ENCODE measurements at places on chromosomes 11 and 22.
A peak's percentile ranks its signal among the peaks of the same experiment; 100 is the strongest.

DNA sequence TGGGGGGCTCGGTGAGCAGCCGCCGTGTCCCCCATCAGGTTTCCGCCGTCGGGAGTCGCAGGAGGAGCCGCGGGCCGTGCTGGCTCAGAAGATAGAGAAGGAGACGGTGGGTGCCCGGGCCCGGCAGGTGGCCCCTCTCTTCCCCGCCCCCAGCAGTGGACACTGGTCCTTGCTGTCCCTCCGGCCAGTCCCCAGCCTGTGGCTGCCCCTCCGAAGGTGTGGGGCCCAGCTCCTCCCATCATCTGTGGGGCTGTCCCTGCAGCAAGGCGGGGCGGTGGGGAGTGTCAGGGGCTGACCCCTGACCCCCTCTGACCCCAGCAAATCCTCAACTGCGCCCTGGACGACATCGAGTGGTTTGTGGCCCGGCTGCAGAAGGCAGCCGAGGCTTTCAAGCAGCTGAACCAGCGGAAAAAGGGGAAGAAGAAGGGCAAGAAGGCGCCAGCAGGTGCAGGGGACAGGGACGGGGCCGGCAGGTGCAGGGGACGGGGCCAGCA lies 15.3 kb downstream of the EPS8L2 start:
- no peak for DNase-seq

GRCh38 chr22:27345691-27346090 lies 455.9 kb downstream of the MN1 start:
- no peak for DNase-seq

GRCh38 chr11:15910761-15911160 lies 445.6 kb downstream of the SOX6 start:
- no peak for DNase-seq

DNA sequence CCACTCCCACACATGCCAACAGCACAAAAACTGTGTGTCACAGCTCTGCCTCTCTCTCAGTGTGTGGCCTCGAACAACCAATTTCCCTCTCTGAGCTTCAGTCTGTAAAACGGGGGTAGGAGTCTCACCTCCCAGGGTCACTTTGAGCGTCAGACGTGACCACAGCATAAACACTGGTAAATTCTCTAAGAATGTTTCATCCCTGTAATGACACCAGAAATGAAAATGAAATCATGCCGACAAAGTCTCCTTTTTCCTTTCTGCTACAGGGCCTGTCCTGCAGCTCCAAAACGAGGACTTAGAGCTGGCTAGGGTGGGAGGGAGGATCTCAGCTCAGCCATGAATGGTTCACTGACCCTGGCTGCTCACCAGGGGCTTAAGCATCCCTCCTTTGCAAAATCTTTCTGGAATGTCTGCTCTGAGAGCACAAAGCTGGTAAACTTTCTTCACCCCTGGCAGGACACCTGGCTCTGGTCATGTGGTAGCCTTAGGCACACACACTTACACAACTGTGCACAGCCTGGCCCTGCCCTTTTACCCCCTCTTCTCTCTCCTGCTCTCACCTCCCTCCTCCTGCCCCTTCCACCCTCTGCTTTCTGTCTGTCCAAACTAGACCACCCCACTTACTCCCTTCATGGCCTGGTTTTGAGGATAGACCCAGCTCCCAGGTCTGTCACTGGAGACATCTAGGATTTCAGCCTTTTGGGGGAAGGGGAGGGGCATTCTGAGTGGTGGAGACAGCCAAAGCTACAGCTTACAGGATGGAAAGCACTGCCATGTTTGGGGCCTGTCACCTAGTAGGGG lies 12.3 kb upstream of the TSKU start:
- no peak for DNase-seq

DNA sequence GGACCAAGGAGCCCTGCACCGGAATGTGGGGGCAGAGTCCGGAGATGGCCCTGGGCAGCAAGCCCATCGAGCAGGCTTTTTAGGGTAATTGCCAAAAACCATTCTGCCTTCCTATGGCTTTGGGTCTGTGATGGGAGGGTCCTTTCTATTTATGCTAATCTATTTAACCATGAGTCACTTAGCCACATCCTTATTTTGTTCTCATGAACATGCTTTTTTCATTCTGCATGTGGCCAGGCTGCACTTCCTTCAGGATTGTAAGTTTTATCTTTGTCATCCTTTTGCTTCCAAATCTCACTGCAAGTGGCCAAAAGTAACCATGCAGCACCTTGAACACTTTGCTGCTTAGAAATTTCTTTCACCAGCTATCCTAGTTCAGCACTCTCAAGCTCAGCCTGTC lies 88.3 kb downstream of the EFCAB6 start:
- DNase-seq = no peak

GRCh38 chr11:94641167-94641761 lies 74.1 kb downstream of the PIWIL4 start:
- no peak for DNase-seq

- no peak for DNase-seq
Observed at GRCh38 chr22:27783436-27784119, 18.0 kb downstream of the MN1 start.

DNA sequence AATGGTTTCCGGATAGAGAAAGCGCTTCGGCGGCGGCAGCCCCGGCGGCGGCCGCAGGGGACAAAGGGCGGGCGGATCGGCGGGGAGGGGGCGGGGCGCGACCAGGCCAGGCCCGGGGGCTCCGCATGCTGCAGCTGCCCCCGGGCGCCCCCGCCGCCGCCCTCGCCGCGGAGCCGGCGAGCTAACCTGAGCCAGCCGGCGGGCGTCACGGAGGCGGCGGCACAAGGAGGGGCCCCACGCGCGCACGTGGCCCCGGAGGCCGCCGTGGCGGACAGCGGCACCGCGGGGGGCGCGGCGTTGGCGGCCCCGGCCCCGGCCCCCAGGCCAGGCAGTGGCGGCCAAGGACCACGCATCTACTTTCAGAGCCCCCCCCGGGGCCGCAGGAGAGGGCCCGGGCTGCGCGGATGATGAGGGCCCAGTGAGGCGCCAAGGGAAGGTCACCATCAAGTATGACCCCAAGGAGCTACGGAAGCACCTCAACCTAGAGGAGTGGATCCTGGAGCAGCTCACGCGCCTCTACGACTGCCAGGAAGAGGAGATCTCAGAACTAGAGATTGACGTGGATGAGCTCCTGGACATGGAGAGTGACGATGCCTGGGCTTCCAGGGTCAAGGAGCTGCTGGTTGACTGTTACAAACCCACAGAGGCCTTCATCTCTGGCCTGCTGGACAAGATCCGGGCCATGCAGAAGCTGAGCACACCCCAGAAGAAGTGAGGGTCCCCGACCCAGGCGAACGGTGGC lies 15.7 kb downstream of the PIK3IP1 start:
- DNase-seq = no peak

GRCh38 chr11:112278803-112279202 lies 18.1 kb upstream of the PLET1 start:
- DNase-seq = no peak

DNA sequence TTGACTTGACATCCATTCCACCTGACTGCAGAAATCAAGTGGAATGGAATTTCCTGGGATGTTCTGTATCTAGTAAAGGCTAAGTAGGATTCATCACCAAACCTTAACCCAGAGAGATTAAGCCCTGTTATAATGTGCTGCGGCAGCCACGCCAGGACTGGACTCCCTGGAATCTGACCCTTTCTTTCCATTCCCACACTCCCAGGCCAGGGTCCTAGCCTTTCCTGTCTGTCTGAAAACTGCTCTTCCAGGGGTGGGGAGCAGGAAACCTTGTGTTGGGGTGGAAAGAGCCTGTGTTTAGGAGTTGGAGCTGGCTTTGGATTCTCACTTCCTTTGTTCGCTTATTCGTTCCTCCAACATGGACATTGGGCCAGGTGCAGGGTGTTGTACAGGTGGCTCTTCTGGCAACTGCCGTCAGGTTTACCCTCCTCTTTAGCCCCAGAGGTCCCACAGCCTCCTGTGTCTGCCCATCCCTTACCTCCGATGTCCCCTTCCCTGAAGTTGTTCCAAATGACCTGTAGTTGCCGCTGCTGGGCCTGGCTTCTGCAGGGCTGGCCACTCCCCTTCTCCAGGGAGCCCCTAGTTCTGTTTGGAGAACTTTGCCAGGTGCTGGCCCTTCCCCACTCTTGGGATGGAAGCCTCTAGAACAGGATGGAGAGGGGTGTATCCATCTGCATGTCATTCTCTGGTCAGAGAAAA lies 20.5 kb upstream of the PARVB start:
- no peak for DNase-seq

DNA sequence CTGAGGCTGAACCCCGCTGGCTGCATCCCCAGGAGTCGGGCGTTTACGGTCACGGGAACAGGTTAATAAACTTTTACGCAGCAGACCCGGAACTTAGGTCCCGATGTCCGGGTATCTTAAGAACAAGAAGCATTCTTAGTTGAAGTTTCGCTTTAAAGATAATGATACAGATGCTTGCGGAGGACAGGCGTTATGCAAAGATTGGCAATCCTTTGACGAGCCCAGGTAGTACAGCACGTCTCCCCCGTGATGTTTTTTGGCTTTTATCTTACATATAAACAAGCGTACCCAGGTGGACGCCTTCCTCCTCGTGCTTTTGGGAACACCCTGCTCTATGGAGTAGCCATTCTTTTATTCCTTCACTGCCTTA lies 871 bp upstream of the TOLLIP start:
- no peak for DNase-seq

DNA sequence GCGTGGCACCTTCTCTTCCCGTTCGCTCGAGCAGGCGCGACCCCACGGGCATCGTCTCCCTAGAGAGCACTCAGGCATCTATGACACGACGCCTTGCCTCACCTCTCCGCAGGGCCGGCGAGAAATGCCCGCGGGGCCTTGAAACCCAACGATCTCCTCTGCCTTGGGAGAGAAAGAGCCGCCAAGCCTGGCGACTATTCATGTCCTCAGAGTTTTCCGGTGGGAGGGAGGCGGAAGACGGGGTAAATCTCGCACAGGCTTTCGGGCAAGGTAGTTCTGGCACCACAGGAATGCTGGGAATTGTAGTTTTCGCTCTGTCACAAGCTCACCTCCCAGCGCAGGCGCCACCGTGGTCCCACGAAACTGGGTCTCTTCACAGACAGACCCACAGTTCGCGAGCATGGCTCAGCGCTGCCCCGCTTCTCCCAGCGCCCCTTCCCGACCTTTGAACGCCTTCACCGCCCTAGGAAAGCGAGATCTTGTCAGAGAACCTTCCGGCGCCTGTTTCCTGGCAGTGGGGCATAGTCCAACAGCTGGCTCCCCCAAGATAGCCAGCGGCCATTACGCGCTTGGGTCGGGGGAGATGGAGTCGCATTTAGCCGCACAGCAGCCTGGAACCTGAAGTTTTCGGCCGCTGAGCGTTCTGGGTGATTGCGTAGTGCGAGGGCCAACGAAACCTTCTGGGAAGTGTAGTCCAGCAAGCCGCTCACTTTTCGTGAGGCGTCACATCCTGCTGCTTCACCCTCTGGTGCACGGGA lies at the start of gene CCDC90B:
Gene CCDC90B, minus strand, starts transcription at position 597 of the 758 bp plus-strand sequence. Its CDS starts 395 bp downstream, at position 202.
- peak; percentile 74 for DNase-seq

DNA sequence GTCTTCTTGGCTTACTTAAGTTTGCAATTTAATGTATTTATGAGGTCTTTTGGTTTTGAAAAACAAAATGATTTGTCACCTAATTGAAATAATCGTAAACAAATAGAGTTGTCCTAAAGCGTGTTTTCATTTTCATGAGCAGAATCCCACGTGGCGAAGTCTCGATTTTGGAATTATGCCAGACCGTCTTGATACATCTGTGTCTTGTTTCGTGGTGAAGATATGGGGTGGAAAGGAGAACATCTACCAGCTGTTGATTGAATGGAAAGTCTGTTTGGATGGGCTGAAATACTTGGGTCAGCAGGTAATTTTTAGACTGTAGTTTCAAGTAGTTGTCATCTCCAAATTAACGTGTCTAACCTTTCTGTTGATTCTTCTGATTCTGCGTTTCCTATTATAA lies 64.7 kb downstream of the UVRAG start:
- DNase-seq = no peak

- no peak for DNase-seq
Observed at GRCh38 chr22:29872989-29873388, 10.0 kb upstream of the MTMR3 start.

DNA sequence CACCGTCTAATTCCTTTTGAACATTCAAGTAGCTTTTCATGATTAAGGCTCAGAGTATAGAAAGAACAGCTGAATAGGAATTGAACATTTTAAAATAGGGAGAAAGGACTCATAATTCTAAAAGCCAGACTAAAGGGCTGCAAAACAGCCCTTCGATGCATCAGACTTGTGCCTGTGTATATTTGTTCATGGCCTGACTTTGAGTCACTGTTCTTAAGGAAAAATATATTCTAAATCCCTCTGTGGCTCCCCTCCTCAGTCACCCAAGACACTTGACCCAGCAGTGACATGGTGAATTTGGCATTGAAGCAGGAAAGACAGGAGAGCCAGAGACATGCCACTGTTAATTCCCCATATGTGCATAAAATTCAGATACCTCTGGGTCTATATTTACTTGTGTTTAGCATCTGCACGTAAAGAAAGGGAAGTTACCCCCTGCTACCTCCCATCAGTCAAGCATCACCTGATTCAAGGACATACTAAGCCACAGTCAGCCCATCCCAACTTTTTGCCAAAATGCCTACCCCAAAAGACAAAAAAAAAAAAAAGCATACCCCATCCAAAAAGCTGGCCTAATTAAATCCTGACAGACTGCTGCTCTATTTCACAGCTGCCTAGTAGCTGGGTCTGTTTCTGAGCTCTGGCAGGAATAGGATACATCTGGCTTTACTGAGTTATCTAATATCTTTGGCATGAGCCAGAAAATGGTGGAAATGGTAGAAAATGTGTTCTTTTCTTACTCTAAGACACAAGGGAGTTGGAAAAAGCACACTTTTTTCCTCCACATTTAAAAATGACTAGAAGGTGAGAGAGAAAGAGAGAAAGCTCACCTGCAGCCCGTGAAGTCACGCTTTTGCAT lies 93.5 kb downstream of the COMMD9 start:
- no peak for DNase-seq

GRCh38 chr11:33172996-33173395 lies 11.7 kb upstream of the CSTF3 start:
- no peak for DNase-seq

GRCh38 chr11:120119121-120119520 lies 18.8 kb downstream of the TRIM29 start:
- no peak for DNase-seq

Data from GM12891 (cell line).